Breast epithelium (tissue), 4 donors: ENCODE measurements at places on chromosomes 6 and 20. TPM values are rescaled to one million over a fixed set of nuclear protein-coding genes. Genes with fewer than 3 reads are reported as not detected.

- no peak for DNase-seq
- peak overlapping the region; percentile 82 for H3K4me3 ChIP-seq
- H3K36me3 ChIP-seq = no peaks in the 10 kb centered on the region
- peaks cover 20% of the 10 kb centered on the region for H3K27me3 ChIP-seq
- H3K27ac ChIP-seq = no peak overlapping the region
These were observed 2.2 kb downstream of the C20orf204 start for GRCh38 chr20:64038224-64038564.

DNA sequence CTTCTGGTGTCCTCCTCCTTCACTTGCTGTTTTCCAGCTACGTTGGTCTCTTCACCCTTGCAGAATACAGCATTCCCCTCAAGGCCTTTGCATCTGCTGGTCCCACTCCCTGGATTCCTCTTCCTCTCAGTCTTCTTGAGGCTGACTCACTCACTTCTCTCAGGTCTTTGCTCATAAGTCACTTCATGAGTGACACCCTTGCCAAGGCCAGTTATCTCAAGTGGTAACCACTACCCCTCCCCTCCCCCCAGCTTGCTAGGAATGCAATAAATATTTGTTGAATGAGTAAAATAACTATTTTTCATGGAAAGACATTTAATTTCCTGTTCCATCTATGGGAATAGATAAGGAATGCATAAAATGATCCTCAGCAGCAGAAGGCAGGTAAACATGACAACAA lies 131.7 kb downstream of the PLCB4 start:
- H3K27ac ChIP-seq = no peak overlapping the region
- no peaks in the 10 kb centered on the region for H3K27me3 ChIP-seq
- no peak overlapping the region for H3K4me3 ChIP-seq
- H3K4me1 ChIP-seq = no peaks in the 10 kb centered on the region
- DNase-seq = no peak

- DNase-seq = no peak
- no peak overlapping the region for H3K27ac ChIP-seq
- no peaks in the 10 kb centered on the region for H3K36me3 ChIP-seq
- no peaks in the 10 kb centered on the region for H3K27me3 ChIP-seq
These were observed 13.2 kb upstream of the SERINC1 start for GRCh38 chr6:122484760-122485159.

- no peaks in the 10 kb centered on the region for H3K27me3 ChIP-seq
- H3K4me1 ChIP-seq = no peaks in the 10 kb centered on the region
- DNase-seq = peak; percentile 93
- H3K27ac ChIP-seq = peak within 1 kb of the TSS; percentile 93
- H3K36me3 ChIP-seq = no peaks in the 10 kb centered on the region
These were observed at the start of gene GTF3C6 for GRCh38 chr6:110958329-110959192. Gene GTF3C6 (plus strand): TSS chr6:110958706. CDS start chr6:110958770, 64 bp downstream.

- peak; percentile 81 for DNase-seq
- peak overlapping the region; percentile 100 for H3K27ac ChIP-seq
- H3K27me3 ChIP-seq = no peaks in the 10 kb centered on the region
These were observed 987 bp upstream of the QKI start for GRCh38 chr6:163413345-163414116.

- no peaks in the 10 kb centered on the region for H3K4me1 ChIP-seq
- H3K27ac ChIP-seq = no peak overlapping the region
- no peak for DNase-seq
- H3K36me3 ChIP-seq = no peaks in the 10 kb centered on the region
- no peaks in the 10 kb centered on the region for H3K27me3 ChIP-seq
These were observed 1383.8 kb upstream of the MAP3K7 start for GRCh38 chr6:91970700-91971099.

DNA sequence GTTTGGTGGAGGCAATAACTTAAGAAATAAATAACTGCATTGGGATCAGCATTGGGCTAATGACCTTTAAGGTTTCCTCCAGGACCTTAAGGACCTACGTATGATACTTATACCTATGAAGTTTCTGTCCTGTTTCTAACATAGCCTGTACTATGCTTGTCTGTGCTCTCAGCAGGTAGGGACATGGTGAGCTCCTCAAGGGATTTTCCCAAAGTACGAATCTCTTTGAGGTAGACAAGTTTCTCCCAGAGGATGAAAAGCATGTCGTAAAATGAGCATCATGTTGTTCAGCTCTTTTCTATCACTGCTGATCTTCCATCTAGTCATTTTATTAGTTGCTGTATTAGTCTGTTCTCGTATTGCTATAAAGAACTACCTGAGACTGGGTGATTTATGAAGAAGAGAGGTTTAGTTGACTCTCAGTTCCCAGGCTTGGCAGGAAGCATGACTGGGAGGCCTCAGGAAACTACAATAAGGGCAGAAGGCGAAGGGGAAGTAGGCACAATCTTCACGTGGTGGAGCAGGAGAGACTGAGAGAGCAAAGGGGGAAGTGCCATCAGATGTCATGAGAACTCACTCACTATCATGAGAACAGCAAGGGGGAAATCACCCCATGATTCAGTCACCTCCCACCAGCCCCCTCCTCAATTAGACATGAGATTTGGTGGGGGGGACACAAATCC lies 77.8 kb upstream of the TGM3 start:
- no peaks in the 10 kb centered on the region for H3K4me1 ChIP-seq
- DNase-seq = no peak
- H3K27me3 ChIP-seq = no peaks in the 10 kb centered on the region
- H3K27ac ChIP-seq = no peak overlapping the region
- no peaks in the 10 kb centered on the region for H3K36me3 ChIP-seq

DNA sequence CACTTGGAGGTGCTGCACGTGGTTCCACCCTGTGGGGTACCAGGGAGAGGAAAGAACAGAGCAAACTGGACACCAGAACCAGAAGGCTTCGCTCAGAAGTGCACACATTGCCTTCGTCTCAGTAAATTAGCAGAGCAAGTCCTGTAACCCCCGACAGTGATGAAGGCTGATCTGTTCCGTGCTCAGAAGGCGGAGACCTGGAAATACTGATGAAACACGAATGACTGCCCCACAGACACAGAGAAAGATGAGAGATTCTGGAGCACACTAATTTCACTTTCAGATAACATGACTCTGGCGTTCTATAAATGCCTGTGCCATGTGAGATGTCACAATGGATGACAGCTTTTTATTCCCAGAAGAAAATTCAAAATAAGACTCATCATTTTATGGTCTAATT lies 44.2 kb upstream of the CCR6 start:
- H3K27ac ChIP-seq = no peak overlapping the region
- H3K27me3 ChIP-seq = no peaks in the 10 kb centered on the region
- no peaks in the 10 kb centered on the region for H3K36me3 ChIP-seq
- no peak overlapping the region for H3K4me3 ChIP-seq
- H3K4me1 ChIP-seq = no peaks in the 10 kb centered on the region

DNA sequence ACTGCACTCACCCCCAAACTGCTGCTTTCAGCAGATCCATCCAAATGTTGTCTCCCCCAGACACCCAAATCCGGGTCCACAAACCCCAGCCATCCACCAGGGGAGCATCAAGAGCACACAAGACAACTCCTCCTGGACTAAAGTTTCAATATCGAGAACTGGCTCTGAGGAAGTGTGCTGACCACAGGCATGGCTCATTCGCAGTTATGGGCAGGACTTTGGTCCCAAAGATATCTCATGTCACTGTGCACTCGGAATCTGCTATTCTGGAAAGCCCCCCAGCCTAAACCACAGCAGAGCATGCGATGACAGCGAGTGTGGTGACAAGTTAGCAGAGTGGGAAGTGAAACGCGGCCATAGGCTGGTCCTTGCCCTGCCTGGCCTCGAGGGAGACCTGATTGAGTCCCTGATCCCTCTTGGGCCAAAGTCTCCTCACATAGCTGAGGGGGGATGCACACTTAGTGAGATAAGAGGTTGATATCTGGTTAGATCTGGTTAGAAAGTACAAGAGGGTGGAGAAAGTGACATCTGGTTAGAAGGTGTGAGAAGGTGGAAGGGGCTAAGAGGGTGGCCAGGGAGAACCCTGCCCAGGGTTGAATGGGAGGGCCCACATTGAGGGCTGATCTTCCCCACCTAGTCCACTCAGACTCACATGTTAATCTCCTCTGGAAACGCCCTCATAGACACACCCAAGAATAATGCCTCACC lies 149.7 kb downstream of the MRPL14 start:
- H3K27ac ChIP-seq = no peak overlapping the region
- no peaks in the 10 kb centered on the region for H3K27me3 ChIP-seq
- H3K4me1 ChIP-seq = peaks cover 6% of the 10 kb centered on the region
- peak; percentile 17 for DNase-seq
- no peak overlapping the region for H3K4me3 ChIP-seq

DNA sequence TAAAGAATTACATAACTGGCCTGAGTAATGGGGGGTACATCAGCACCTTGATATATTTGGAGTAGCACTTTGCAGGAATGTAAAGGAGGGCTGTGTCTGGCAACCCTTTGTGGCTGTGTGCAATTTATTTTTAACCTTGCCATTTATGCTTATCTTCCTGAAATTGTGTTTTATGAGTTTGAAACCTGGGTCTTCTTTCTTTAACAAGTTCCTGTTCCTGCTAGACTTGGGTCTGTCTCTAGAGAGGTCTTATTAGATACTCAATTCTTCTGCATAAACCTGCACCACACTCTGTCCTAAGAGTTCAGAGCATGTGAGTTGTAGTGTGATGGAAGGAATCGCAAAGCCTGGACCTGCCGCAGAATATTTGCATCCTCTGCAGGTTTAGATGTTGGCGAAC lies 181.0 kb downstream of the JARID2 start:
- no peaks in the 10 kb centered on the region for H3K4me1 ChIP-seq
- no peak overlapping the region for H3K27ac ChIP-seq
- H3K27me3 ChIP-seq = no peaks in the 10 kb centered on the region
- no peaks in the 10 kb centered on the region for H3K36me3 ChIP-seq

OPRM1 gene
- total RNA-seq = not detected

SLC35D3 gene
- not detected for total RNA-seq

RFX6 gene
- total RNA-seq = not detected

SYNDIG1 gene
- under 0.01 TPM for total RNA-seq

LY6G5C gene
- 0.33 TPM for total RNA-seq

BPI gene
- total RNA-seq = not detected

OR2H2 gene
- total RNA-seq = not detected
